HepG2 (cell line): ENCODE measurements at places on chromosomes 1 and 21. TPM values are rescaled to one million over a fixed set of nuclear protein-coding genes. Genes with fewer than 3 reads are reported as not detected.

NR0B2 gene
- total RNA-seq, result 71.6 and 72.5 TPM in 2 replicates

LCE3D gene
- not detected in 2 replicates for total RNA-seq

ASCL5 gene
- total RNA-seq, result not detected in 2 replicates

GRCh38 chr1:156838972-156839371 is 19.9 kb downstream of the INSRR start:
- no peaks in the 10 kb centered on the region for H3K4me1 ChIP-seq
- DNase-seq, result no peak
- no peaks in the 10 kb centered on the region for H3K36me3 ChIP-seq
- H3K27me3 ChIP-seq, result peaks cover 1% of the 10 kb centered on the region; the same call in 1 of the 2 replicates
- no peak overlapping the region for H3K4me3 ChIP-seq

GRCh38 chr1:923131-923990 is at the start of gene SAMD11:
Gene SAMD11 (plus strand): TSS chr1:923923. CDS start chr1:924432, 509 bp downstream.
- DNase-seq, result peak; percentile 40
- peaks cover 85% of the 10 kb centered on the region for H3K27me3 ChIP-seq
- peaks cover 27% of the 10 kb centered on the region for H3K4me1 ChIP-seq
- no peaks in the 10 kb centered on the region for H3K36me3 ChIP-seq
- H3K27ac ChIP-seq, result no peak within 1 kb of the TSS
- peak within 1 kb of the TSS; percentile 62 for H3K4me3 ChIP-seq

GRCh38 chr1:202162418-202163280 is 2.2 kb upstream of the PTPN7 start:
- no peak overlapping the region for H3K4me3 ChIP-seq
- H3K4me1 ChIP-seq, result peaks cover 25% of the 10 kb centered on the region
- H3K27ac ChIP-seq, result no peak overlapping the region
- DNase-seq, result no peak
- peaks cover 7% of the 10 kb centered on the region for H3K27me3 ChIP-seq
